ENCODE measurements at places on chromosomes 13 and 19.

- no peaks in the 10 kb centered on the region for H3K36me3 ChIP-seq
- H3K27me3 ChIP-seq: peaks cover 81% of the 10 kb centered on the region
- H3K4me1 ChIP-seq: peaks cover 15% of the 10 kb centered on the region
- H3K4me3 ChIP-seq: peak overlapping the region; percentile 77
- DNase-seq: no peak
Observed at GRCh38 chr19:50835103-50835784, 1.9 kb upstream of the KLK15 start.

DNA sequence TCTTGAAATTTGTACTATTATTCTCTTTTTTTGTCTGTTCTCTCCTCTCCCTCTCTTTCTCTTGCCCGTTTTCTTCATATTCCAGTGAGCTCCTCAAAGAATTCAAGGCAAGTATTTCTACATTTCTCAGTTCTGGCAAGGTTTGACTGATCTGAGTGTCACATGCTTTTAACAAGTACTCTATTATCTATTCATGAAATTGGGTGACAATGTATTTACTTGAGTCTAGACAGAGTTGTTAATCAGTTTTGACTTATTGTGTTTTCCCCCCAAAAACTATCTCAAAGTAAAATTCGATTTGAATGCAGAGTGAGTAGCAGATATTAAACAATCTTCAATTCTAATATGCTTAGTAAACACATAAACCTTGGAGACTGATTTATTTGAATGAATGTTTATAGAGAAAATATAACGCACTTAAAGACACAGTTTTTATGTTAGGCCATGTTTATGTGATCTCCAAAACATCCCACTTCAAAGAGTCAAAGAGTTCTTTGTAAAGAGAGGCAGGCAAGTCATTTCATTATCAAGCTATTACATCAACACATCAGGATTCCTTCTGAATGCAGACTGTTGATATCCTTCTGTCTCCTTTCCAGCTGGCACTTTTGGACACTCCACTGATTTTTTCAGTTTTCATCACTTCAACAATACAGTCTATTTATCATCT is 166.6 kb downstream of the SLITRK6 start:
- no peaks in the 10 kb centered on the region for H3K36me3 ChIP-seq
- no peak overlapping the region for H3K27ac ChIP-seq
- H3K4me1 ChIP-seq: no peaks in the 10 kb centered on the region
- DNase-seq: no peak

GRCh38 chr13:44117351-44117750 is 237.6 kb downstream of the LACC1 start:
- H3K4me3 ChIP-seq: no peak overlapping the region
- no peaks in the 10 kb centered on the region for H3K27me3 ChIP-seq
- DNase-seq: no peak
- peaks cover 9% of the 10 kb centered on the region for H3K4me1 ChIP-seq
- H3K27ac ChIP-seq: no peak overlapping the region
- H3K36me3 ChIP-seq: no peaks in the 10 kb centered on the region

DNA sequence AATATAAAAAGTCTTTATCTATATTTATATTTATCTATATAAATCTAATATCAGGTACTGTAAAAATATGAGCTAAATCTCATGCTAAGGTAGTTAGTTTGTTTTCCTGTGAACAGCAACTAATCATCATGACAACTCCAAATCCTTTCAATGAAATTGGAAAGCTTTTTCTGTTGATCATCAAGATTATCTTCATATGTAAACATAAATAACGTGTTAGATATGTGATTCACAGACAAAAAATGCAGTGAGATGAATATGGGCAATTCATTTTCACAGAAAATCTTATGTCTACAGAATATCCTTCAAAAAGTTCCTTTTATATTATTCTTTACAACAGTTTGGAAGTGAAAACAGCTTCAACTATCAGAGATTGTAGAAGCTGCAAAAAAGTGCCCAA is 41.7 kb upstream of the EEF1AKMT1 start:
- DNase-seq: no peak
- no peak overlapping the region for H3K27ac ChIP-seq
- no peaks in the 10 kb centered on the region for H3K4me1 ChIP-seq
- no peaks in the 10 kb centered on the region for H3K27me3 ChIP-seq
- no peak overlapping the region for H3K4me3 ChIP-seq

- DNase-seq: no peak
- no peak overlapping the region for H3K27ac ChIP-seq
- H3K36me3 ChIP-seq: peaks cover 41% of the 10 kb centered on the region
- no peaks in the 10 kb centered on the region for H3K27me3 ChIP-seq
- no peak overlapping the region for H3K4me3 ChIP-seq
- H3K4me1 ChIP-seq: no peaks in the 10 kb centered on the region
Observed at GRCh38 chr13:98020271-98020670, 66.8 kb downstream of the IPO5 start.
